Esophagus muscularis mucosa (tissue), 4 donors: ENCODE measurements at places on chromosomes 12 and 14. TPM values are rescaled to one million over a fixed set of nuclear protein-coding genes. Genes with fewer than 3 reads are reported as not detected.

The RIMBP2 gene
- total RNA-seq: 1.5 TPM

The KLRC4 gene
- total RNA-seq: not detected

The IRF2BPL gene
- 97.1 TPM for total RNA-seq

The RGS6 gene
- 0.83 TPM for total RNA-seq

GRCh38 chr12:109951751-109952150, 44.4 kb downstream of the GIT2 start:
- no peak overlapping the region for H3K4me3 ChIP-seq
- H3K4me1 ChIP-seq: peaks cover 63% of the 10 kb centered on the region
- H3K36me3 ChIP-seq: peaks cover 80% of the 10 kb centered on the region
- DNase-seq: no peak
- H3K27me3 ChIP-seq: no peaks in the 10 kb centered on the region

- no peak for DNase-seq
- H3K36me3 ChIP-seq: no peaks in the 10 kb centered on the region
- no peak overlapping the region for H3K4me3 ChIP-seq
- H3K27me3 ChIP-seq: no peaks in the 10 kb centered on the region
- no peaks in the 10 kb centered on the region for H3K4me1 ChIP-seq
Observed at GRCh38 chr14:100393362-100393761, 70.2 kb downstream of the SLC25A47 start.

DNA sequence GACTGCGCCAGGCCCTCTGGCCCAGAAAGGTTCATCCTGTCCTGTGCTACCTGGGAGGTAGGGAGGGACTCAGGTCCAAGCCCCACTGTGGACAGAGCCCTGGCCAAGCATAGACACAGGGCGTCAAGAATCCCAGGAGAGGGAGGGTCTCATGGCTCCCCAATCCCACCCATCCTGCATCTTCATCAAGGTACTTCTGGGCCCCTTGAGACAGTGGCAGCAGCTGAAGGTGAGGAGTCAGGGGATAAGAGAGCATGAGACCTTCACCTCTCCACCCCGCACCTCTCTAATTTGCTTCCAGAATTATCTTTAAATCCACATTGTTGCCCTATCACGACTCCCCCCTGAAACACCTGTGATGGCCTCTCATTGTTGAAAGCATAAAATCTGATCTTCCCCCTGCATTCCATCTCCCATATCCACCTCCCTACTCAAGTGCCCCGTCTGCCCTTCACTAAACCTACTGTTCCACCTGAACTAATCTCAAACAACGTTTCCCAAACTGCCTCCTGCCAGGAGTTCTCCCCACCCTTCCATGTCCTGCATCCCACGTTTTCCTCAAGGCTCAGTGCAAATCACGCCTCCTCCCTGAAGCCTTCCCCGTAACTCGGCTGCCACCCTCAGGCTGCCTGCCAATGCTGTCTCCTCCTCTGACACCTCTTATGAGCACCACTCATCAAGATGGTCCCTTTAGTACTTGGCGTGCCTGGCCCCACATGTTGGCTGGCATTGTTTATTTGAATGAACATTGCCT, 27.1 kb downstream of the KRT18 start:
- no peak overlapping the region for H3K27ac ChIP-seq
- peaks cover 40% of the 10 kb centered on the region for H3K4me1 ChIP-seq
- H3K36me3 ChIP-seq: no peaks in the 10 kb centered on the region
- no peak overlapping the region for H3K4me3 ChIP-seq

DNA sequence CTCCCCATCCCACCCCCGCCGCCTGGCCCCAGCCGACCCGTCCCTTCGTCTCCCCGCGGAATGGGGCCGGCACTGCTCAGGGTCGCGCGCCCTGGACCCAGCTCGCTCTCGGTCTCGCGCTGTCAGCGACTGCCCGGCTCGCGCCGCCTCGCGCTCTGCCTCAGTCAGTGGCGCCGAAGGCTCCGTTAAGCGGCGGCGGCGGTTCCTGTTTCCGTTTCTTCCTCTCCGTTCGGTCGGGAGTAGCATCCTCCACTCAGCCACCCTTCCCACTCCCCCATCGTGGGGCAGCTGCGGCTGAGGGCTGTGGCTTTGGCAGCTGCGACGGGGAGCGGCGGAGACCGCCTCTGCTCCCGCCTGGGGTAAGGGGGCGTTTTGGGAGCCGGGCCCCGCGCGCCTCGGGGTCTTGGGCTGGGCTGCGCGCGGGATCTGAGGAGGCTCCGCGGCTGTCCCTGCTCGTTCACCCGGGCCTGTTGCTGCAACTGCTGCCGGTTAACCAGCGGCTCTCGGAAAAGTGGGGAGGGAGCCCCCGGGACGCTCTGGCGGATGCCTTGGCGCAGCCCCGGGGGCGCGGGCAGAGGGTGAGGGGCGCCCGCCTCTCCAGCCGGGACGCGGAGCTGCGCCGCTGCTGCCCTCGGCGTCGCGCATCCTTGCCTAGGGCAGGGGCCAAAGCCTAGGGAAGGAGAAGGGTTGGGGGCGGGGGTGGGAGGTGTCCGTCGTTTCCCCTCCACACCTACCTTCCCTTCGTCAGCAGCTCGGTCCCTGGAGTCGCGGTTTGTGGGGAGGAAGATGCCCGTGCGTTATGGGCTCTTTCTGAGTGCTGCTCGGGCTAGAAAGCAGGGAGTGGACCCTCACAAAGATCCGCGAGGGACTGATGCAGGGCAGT, 567 bp downstream of the FUT8 start:
- H3K4me3 ChIP-seq: peak overlapping the region; percentile 95
- peak overlapping the region; percentile 96 for H3K27ac ChIP-seq
- H3K27me3 ChIP-seq: no peaks in the 10 kb centered on the region

DNA sequence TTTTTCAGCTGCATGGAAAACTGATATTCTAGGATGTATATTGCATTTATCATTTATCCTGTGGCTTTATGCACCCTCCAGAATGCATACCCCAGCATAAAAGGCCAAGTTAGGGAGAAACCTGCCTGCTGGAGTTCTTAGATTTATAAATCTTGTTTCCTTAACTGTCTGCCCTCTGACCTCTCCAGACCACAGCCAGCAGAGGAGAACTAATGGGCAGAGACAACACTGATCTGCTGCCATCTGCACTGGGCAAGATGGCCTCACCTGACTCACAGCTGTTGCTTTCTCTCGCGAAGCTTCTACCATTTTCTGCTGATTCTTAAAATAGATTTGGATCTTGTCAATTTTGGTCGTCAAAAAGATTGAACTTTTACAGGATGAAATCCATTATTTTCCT, 65.8 kb downstream of the PPP2R5C start:
- no peak overlapping the region for H3K4me3 ChIP-seq
- H3K27ac ChIP-seq: peak overlapping the region; percentile 51
- peaks cover 86% of the 10 kb centered on the region for H3K4me1 ChIP-seq

DNA sequence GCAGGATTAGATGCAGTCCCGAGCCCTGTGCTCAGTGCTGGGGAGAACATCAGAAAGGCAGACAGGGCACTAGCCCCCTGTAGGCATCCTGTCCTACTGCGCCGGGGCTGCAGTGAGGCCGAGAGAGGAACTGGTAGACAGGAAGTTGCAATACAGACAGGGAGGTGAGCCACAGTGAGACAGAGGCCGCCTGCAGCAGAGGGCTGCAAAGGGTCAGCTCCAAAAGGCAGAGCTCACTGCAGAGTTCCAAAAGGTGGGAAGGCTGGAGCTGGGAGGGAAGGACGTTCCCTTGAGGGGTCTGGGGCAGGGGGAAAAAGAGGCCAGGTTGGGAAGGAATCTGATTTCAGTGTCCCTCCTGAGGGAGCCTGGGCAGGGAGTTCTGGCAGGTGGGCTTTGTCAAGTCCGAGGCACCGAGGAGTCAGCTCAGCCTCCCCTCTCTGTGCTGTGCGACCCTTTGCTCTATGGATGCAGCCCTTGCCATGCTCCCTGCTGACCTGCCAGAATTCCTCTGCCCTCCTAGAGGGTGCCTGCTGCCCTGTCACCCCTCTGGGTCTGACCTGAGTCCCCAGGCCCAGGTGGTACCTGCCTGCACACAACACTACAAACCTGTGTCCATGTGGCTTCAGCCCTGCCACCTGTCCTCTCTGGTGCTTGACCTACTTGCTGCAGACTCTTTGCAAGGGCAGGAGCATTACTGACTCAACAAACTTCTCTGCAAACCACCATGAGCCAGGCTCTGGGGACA, 63.5 kb downstream of the PRMT8 start:
- H3K4me1 ChIP-seq: peaks cover 3% of the 10 kb centered on the region
- H3K27me3 ChIP-seq: no peaks in the 10 kb centered on the region

DNA sequence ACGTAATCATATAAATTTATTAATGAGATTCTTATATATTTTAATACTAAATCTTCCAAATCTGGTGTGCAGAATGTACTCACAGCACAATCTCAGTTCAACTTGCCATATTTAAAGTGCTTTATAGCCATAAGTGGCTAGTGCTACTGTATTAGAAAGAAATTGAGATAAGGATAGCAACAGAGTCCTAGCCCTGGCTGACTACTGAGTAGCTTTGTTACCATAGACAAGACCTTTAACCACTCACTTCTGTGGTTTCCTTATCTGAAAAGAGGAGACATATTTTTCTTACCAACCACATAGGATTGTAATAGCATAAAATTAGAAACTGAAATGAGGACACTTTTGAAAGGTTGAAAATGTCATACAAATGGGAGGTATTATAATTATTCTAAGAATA, 2.0 kb upstream of the CHURC1 start:
- no peak overlapping the region for H3K27ac ChIP-seq
- DNase-seq: no peak
- no peak overlapping the region for H3K4me3 ChIP-seq
- peaks cover 3% of the 10 kb centered on the region for H3K36me3 ChIP-seq
- no peaks in the 10 kb centered on the region for H3K27me3 ChIP-seq

- no peaks in the 10 kb centered on the region for H3K4me1 ChIP-seq
- H3K27ac ChIP-seq: no peak overlapping the region
- H3K36me3 ChIP-seq: no peaks in the 10 kb centered on the region
- DNase-seq: no peak
- no peaks in the 10 kb centered on the region for H3K27me3 ChIP-seq
Observed at GRCh38 chr12:80142640-80143039, 43.3 kb downstream of the OTOGL start.

DNA sequence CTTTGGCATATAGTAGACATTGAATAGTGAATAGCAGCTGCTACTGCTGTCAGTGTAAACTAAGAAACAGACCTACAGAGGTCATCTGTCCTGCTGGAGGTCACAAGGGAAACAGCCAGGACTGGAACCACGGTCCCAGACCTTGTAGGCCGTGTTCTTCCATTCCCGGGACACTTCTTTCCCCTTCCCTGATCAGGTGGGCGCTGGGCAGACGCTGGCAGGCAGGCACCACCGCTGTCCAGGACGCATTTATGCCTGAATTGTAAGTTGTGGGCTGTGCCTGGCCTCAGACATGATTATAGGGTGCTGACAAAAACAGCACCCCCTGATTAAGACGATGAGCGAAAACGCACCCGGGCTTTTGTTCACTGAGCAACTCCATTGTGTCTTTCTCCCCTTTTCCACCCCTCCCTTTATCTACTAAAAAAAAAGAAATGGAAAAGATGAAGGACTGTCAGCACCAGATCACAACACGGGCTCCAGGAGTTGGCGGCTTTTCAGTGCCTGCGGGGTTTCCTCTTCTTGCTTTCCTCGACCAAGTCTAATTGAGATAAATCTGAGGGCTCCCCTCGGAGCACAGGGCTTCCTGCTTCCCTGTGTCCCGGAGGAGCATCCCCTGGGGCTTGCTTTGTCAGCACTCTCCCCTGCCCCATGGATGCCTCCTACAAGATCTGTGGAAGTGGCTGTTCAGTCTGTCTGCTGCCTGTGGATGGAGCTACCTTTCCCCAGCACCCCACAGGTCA, 80.6 kb downstream of the TSPAN9 start:
- no peak overlapping the region for H3K27ac ChIP-seq
- H3K36me3 ChIP-seq: no peaks in the 10 kb centered on the region
- H3K4me3 ChIP-seq: no peak overlapping the region
- DNase-seq: no peak
- peaks cover 19% of the 10 kb centered on the region for H3K4me1 ChIP-seq
- no peaks in the 10 kb centered on the region for H3K27me3 ChIP-seq

GRCh38 chr14:65228436-65228835, 126.1 kb upstream of the MAX start:
- peaks cover 10% of the 10 kb centered on the region for H3K4me1 ChIP-seq
- DNase-seq: no peak
- H3K4me3 ChIP-seq: no peak overlapping the region
- no peaks in the 10 kb centered on the region for H3K36me3 ChIP-seq

- H3K4me3 ChIP-seq: no peak overlapping the region
- DNase-seq: no peak
- H3K4me1 ChIP-seq: peaks cover 10% of the 10 kb centered on the region
- no peaks in the 10 kb centered on the region for H3K36me3 ChIP-seq
- peaks cover 2% of the 10 kb centered on the region for H3K27me3 ChIP-seq
Observed at GRCh38 chr12:47991106-47992061, 12.9 kb downstream of the COL2A1 start.

DNA sequence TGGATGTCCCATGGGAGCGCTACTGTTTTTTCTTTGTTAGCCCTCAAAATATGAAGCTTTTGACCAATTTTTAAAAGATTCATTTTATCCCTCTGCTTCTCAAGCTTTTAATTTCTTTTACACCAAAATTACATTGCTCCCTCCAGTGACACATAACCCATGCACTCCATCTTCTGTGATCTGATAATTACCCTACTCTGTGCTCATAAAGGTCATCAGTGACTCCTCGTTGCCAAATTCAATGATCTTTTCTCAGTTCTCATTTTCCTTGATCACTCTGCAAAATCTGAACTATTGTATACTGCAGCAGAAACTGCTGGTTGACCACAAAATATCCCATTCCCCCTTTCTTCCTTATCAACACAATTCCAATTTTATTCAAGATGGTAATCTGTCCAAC, 8.7 kb upstream of the PTGDR start:
- no peaks in the 10 kb centered on the region for H3K27me3 ChIP-seq
- no peak overlapping the region for H3K27ac ChIP-seq
- no peak for DNase-seq

- no peaks in the 10 kb centered on the region for H3K27me3 ChIP-seq
- no peak overlapping the region for H3K4me3 ChIP-seq
- H3K4me1 ChIP-seq: peaks cover 17% of the 10 kb centered on the region
- no peak overlapping the region for H3K27ac ChIP-seq
- no peaks in the 10 kb centered on the region for H3K36me3 ChIP-seq
Observed at GRCh38 chr12:3272958-3273357, 195.8 kb downstream of the TSPAN9 start.

DNA sequence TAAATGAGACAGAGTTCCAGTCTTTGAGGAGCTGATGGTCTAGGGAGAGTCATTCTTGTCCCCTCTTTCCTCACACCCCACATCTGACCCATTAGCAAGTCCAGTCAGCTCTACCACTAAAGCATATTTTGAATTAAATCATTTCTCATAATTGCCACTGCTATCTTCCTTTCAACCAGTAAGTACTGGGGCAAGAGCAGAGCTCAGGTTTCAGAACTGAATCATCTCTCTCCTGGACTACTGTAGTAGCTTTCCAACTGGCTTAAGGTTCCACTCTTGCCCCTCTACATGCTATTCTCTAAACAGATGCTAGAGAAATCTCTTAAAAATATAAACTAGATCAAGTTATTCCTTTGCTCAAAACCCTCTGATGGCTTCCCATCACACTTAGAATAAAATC, 218.3 kb downstream of the TTC6 start:
- no peaks in the 10 kb centered on the region for H3K4me1 ChIP-seq
- H3K27ac ChIP-seq: no peak overlapping the region
- no peaks in the 10 kb centered on the region for H3K27me3 ChIP-seq
- H3K36me3 ChIP-seq: no peaks in the 10 kb centered on the region

- no peak for DNase-seq
- H3K27me3 ChIP-seq: no peaks in the 10 kb centered on the region
- H3K4me3 ChIP-seq: no peak overlapping the region
- peak overlapping the region; percentile 57 for H3K27ac ChIP-seq
- H3K36me3 ChIP-seq: peaks cover 2% of the 10 kb centered on the region
- H3K4me1 ChIP-seq: peaks cover 51% of the 10 kb centered on the region
Observed at GRCh38 chr12:6959805-6960592, 8.8 kb downstream of the PTPN6 start.
